NCI-H524 (cell line): ENCODE measurements at places on chromosomes 4 and X.

GRCh38 chr4:85865256-85865655 lies 390.3 kb downstream of the ARHGAP24 start:
- no peak for DNase-seq

- no peak for DNase-seq
Measured at GRCh38 chr4:164821711-164822110, 55.3 kb upstream of the APELA start.

DNA sequence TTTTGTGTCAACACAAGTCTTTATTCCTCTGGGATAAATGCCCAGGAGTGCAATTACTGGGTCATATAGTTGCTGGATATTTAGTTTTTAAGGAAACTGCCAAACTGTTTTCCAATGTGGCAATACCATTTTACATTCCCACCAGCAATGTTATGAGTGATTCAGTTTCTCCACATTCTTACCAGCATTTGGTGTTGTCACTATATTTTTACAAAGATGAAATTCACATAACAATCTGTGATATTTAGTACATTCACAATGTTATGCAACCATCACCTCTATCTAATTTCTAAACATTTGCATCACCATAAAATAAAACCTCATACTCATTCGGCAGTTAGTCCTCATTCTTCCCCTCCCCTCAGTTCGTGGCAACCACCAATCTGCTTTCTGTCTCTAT lies 75.0 kb downstream of the MAMLD1 start:
- DNase-seq: no peak

DNA sequence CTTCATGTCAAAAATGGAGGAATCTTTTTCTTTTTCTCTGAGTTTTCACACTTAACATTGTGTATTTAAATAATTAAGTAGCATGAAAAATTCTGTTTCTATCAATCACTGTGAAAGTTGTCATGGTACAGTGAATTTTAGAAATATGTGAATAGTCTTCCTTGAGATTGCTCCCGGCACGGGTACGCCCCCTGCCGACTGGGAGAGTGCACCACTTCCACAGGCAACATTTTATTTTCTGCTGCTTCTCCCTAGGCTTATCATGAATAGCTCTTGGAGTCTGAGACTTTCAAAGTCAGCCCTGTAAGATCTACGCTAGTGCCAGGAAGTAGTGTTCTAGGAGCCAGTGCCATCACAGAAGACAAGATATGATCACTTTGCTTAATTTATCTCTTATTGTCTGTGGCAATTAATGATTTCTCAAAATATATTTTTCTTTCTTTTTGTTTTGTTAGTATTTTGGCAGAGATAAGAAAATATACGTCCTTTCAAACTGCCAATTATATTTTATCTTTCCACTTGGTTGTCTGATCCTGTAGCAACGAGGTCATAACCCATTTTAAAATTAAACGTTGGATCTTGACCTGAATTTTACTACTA lies 763.8 kb upstream of the AADAT start:
- peak; percentile 12 for DNase-seq

- DNase-seq: no peak
Measured at GRCh38 chrX:41350976-41351569, 17.1 kb downstream of the DDX3X start.

GRCh38 chr4:132267321-132267720 lies 881.8 kb upstream of the PCDH10 start:
- no peak for DNase-seq

DNA sequence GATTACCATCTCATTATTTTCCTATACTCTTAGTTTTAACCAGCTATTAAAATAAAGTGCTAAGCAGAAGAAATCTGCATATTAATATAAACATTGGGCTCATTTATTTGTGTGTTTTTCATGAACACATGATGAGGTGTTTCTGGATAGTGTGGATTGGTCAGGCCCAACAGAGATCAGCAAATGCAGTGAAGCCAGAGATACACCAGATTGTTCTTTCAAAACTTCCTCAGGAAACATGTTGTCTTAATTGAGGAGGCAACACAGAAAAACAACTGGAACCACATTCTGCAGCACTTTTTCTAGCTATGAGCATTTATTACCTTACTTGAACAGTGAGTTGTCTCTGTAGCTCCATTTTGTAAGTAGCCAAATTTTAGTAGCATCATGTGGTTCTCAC lies 69.9 kb downstream of the PALLD start:
- no peak for DNase-seq

DNA sequence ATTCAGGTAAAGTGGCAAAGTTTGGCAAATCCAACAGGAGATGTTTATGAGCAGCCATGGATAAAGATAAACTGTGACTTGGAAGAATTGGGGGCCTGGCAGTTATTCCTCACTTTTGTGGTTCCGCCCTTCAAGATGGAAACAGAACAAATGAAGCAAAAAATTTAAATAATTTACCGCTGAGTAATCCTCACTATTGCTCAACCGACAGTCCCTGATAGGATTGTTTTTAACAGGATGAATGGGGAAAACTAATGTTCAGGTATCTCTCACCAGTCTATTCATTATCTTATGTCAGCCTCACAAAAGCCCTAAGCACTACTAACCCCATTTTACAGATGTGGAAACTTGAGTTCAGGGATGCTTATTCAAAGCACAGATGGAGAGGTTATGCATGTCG lies 90.8 kb downstream of the FNIP2 start:
- DNase-seq: no peak

- DNase-seq: no peak
Measured at GRCh38 chr4:54683616-54684346, 26.0 kb downstream of the KIT start.

DNA sequence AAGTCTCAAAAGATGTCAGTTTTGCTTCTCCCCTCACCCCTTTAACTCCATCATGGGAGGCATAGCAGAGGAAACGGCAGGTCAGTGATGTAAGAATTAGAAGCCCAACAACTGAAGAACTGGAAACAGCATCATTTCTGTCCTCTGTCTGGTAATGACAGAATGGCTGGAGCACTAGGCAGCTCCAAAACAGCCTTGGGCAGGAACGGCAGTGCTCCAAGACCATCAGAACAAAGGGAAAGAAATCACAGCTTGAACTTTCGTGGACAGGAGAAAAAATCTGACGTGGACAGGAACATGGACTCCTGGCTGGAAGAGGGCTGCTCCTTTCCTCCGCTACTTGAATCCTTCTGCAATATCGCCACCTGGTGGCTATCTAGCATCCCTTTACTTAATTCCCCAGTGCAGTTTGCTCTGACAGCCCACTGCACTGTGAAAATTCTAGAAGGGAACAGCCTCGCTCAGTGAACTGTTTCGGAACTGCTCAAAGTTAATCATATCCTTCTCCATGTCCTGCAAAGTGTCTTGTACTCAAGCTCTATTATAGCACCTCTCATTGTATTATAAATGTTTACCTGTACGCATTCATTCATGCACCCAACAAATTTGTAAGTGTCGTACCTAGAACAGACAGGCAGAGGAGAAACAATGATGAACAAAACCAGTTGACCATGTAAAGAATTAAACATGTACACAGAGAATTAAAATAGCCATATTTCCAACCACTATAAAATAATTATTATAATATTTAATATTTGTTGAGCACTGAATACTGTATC lies 20.4 kb downstream of the SLC25A53 start:
- DNase-seq: peak; percentile 89

DNA sequence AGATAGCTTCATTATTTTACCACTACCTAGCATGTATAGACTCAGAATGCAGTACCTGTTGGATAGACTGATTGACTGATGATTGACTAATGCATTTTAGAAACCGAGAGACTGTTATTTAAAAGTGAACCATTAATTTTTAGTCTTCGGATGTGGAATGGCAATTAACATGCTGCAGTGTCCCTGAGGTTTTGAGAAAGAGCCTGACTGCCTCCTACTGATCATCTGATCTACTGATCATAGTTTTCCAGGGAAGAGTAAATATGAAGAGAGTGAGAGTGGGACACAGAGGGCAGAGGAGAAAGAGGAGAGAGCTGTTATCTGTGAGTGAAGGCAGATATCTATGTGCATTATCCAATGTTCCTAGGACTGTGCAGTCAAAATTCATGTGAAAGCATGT lies 764.7 kb downstream of the TRIML1 start:
- DNase-seq: no peak

- DNase-seq: no peak
Measured at GRCh38 chr4:181018472-181018871, 1224.7 kb upstream of the TENM3 start.

DNA sequence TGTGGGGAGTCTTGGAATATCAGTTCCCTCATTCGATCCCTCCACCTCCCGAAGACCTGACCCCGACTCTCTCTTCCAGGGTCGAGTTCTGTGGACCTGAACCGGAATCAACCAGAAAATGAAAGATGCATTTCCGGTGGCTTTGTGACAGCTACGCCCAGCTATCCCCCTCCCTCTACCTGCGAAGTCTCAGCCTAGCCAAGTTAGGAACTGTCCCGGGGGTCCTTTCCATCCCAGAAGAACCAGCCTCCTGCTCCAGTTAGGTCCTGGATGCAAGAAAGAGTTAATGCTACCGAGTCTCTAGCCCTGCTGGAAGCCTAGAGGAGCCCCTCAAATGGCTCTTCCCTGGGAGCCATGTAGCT lies 13.4 kb upstream of the ETDC start:
- DNase-seq: no peak

DNA sequence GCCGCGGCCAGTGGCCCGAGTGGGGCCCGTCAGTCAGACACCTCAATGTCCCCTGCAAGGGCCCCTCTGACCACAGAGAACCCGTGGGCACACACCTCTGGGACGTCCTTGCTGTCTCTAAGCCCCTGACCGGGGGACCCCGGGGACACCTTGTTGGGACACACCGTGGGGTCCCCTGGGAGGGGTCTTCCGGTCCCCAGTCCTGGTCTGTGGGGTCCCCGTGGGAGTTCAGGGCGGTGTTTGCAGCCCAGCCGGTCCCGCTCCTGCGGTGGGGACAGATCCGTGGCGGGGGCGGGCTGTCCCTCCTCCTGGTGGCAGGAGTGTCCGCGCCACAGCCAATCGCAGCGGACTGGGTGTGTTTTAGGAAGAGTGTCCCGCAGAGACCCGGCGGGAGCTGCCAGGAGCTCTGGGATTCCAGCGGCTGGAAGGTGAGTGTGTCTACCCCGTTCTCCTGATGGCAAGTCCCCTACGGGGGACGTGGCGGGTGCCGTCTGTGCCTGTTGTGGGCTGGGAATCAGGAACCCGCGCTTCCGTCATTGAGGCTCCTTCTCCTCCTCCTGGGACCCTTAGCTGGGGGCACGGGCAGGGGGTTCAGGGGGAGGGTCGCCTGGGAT lies 5.1 kb upstream of the PLCXD1 start:
- DNase-seq: no peak

DNA sequence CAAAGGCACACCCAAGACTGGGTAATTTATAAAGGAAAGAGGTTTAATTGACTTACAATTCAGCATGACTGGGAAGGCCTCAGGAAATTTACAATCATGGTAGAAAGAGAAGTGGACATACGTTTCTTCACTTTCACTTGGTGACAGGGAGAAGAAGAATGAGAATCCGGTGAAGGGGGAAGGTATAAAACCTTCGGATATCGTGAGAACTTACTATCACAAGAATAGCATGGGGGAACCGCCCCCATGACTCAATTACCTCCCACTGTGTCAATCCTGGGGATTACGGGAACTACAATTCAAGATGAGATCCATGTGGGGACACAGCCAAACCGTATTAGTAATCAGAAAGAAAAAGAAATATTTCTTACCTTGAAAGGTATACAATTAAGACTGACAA lies 782.9 kb upstream of the HS3ST1 start:
- no peak for DNase-seq

DNA sequence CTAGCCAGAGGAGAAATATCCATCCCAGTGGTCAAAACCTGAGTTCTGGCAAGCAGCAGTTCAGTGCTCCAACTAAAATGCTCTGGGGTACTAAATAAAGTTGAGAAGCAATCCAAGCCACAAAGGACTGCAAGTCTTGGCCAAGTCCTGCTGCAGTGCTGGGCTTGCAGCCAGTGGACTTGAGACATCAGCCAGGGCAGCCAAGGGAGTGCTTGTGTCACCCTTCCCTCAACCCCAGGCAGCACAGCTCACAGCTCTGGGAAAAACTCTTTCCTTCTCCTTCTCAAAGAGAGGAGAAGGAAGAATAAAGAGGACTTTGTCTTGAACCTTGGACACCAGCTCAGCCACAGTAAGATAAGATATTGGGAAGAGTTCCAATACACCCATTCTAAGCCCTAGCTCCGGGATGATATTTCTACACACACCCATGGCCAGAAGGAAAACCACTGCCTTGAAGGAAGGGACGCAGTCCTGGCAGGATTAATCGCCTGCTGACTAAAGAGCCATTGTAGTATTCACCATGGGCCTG lies 99.8 kb downstream of the PTCHD1 start:
- no peak for DNase-seq

DNA sequence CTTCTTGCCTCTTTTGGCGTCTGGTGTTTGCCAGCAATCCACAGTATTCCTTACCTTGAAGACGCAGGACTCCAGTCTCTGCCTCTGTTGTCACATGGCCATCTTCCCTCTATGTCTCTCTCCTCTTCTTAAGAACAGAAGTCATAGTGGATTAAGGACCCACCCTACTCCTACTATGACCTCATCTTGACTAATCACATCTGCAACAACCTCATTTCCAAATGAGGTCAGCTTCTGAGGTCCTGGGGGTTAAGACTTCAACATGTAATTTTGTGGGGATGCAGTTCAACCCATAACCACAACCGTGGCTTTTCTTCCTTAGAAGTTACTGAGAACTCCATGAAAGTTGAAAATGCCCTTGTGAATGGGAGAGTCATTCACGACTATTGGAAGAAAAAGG lies 23.3 kb downstream of the TLR8 start:
- no peak for DNase-seq

- no peak for DNase-seq
Measured at GRCh38 chrX:125170459-125170858, 149.2 kb upstream of the TEX13C start.

- DNase-seq: no peak
Measured at GRCh38 chr4:113404167-113404571, 354.7 kb downstream of the ANK2 start.

- DNase-seq: peak; percentile 94
Measured at GRCh38 chrX:72115380-72115779, 16.3 kb downstream of the RTL5 start.

DNA sequence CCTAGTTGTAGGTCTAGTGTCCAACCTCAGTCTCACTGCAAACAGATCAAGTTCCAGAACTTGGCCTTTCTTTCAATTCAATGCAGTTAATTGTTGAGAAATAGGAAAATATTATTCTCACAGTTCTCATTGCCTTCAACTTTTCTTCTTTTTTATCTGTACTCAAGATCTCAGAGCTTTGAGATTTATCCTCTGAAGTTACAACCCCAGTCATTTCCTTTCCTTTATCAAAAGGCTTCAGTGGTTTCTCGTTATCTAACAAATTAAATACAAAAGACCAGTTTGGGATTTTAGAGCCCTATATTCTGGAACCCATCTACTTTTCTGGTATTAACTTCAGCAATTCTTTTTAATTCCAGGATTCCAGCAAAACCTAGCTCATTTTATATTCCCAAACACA lies 130.2 kb downstream of the TMA16 start:
- DNase-seq: no peak

- no peak for DNase-seq
Measured at GRCh38 chrX:19579485-19579884, 64.2 kb upstream of the MAP3K15 start.

- no peak for DNase-seq
Measured at GRCh38 chr4:169106696-169107229, 96.7 kb upstream of the CBR4 start.

- no peak for DNase-seq
Measured at GRCh38 chr4:154739111-154739510, 4.7 kb upstream of the LRAT start.

GRCh38 chr4:124199755-124200154 lies 512.8 kb downstream of the ANKRD50 start:
- DNase-seq: no peak
